Cardiac fibroblast (primary cell): ENCODE measurements at places on chromosomes 16 and 17.

DNA sequence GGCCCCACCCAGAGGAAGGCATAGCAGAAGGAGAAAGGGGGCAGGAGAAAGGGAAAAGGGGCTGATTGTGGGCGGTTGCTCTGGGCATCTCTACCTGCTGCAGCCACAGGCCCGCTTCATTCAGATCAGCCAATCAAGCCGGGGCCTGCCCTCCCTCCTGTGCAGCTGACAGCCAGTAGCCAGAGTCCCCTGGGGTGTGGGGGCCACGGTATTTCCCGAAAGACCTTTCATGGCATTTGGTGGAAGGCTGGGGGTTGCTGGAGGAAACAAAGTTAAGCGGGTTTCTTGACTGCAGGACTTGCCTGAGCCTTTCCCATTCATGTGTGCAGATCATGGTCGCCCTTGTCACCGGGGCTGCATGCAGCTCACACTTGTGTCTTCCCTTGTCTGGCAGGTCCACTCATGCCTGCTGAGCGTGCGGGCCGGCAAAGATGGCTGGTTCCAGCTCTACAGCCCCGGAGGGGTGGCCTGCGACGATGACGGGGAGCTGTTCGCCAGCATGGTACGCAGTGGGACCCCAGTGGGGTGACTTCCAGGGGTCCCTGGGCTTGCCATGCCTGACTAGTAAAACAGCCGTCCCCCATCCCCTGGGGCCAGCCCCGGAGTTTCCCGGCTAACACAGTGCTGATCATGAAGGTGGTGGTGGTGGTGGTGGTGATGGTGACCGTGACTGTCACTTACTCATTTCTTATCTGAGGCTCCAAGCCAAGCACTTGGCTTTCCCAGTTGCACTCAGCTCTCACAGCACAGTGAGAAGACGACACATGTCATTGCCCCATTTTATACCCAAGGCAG lies 82.7 kb upstream of the PLCG2 start:
- DNase-seq: no peak

- no peak for DNase-seq
These were observed 485.5 kb downstream of the WWOX start for GRCh38 chr16:78584991-78585390.

DNA sequence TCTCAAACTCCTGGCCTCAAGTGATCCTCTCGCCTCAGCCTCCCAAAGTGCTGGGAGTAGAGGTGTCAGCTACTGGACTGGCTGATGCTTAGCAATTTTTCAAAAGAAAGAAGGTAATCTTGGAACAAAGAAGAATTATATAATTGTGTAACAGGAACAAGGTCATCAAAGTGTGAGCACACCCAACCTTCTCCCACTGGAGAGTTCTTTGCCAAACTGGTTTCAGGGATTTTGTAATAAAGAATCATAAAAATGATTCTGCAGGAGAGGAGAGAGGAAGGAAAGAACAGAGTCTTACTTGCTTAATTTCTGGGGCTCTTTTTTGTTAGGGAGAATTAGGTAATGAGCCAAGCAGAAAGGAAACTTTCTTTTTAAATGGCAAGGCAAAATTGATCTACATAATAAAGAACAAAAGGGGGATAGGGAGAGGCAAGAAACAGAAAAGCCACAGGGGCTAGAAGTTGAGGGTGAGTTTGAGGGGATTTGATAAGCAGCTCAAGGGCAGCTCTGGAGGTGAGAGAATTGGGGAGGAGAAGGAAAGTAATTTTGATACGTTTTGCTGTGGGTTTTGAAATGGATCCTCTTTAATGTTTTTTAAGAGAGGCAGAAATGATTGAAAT lies 21.3 kb downstream of the CHD9NB start:
- DNase-seq: peak; percentile 15

DNA sequence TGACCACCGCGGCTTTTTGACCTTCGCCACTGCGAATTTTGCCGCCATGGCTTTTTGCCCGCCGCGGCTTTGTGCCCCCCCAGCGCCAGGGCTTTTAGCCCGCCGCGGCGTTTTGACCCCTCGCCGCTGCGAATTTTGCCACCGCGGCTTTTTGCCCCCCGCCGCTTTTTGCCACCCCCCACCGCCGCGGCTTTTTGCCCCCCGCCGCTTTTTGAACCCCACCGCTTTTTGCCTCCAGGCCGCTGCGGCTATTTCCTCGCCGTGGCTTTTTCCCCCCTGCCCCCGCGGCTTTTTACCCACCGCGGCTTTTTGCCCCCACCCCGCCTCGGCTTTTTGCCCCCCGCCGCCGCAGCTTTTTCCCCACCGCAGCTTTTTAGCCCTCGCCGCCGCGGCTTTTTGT lies 134.8 kb upstream of the TP53TG3C start:
- DNase-seq: no peak

DNA sequence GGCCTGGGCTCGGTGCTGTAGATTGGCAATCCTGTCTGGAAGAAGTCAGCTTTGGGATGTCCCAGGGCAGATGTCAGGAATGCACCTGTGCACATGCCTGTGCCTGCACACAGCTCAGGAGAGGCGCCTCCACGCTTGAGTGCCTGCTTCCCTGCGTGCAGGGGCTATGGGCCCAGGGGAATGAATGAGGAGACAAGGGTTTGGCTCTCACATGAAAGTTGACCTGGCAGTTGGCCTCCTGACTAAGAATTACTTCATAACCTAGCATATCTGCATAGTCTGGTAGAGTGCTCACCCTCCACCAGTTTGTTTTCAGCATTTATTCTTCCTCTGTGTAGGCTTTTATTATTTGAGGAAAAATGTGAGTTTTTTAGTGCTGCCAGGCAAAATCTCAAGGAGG lies 50.0 kb downstream of the PLD6 start:
- DNase-seq: peak; percentile 88

GRCh38 chr17:46108120-46108519 lies 85.1 kb downstream of the KANSL1 start:
- no peak for DNase-seq

DNA sequence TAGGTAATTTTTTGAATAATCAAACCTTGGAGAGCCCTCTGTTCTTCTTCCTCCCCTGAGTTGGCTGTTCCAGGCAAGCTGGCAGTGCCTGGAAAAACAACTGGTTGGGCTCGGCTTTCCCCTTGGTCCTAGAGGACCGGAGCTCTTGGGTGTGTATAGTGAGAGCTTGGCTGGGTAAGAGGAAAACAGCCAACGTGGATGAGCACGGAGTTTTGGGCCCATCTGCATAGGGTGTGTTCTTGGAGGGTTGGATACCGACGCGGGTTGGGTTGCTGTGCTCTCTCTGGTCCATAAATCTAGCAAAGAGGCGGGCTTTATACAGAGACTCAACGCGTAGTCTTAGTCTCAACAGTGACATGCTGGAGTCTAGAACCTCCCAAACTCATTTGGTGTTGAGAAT lies 23.2 kb downstream of the ITGB3 start:
- DNase-seq: peak; percentile 88

GRCh38 chr17:9544221-9544620 lies 31.4 kb downstream of the STX8 start:
- no peak for DNase-seq

DNA sequence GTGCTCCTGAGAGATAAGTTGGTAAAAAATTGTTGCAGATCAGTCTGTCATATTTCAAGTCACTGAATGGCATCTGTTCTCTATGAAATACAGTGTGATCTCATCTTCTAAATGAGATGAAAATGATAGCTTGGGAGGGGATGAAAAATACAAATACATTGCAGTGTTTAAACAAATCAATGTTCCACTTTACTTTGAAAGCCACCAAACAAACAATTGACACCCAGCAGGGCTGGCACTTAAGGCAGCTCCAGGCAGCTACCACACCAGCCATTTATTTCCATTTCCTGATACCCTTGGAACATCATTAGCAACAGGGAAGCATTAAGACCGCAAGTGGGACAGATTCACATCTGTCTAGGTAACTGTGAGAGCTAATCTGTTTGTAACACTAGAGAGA lies 827.6 kb upstream of the KIF2B start:
- DNase-seq: no peak

DNA sequence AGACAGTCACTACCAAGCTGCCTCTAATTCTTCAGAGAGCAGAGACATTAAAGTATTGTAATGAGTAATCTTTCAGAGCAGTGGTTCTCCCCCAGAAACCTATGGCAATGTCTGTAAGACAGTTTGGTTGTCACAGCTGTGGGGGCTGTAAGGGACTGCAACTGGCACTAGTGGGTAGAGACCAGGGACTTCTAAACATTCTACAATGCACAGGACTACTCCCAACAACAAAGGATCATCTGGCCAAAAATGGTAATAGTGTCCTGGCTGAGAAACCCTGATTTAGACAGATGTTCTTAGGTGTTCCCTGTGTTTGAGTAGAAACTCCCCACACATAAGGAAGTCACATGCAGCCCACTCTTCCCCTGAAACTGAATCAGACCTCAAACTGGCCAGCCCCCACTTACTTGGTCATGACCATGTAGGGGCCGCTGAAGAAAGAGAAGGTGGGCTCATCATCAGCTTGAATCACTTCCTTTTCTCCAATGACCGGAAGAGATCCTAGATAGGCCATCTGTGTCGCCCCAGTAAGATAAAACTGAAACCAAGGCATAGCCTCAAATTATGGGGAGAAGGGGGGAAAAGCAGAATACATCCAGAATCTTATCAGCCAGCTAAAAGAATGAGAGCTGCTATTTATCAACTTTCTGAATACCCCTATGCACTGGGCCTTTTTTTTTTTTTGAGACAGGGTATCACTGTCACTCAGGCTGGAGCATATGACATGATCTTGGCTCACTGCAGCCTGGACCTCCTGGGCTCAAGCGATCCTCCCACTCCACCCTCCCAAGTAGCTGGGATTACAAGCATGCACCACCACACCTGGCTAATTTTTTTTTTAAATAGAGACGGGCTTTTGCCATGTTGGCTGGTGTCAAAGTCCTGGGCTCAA lies 75.8 kb downstream of the TEX14 start:
- peak; percentile 6 for DNase-seq

DNA sequence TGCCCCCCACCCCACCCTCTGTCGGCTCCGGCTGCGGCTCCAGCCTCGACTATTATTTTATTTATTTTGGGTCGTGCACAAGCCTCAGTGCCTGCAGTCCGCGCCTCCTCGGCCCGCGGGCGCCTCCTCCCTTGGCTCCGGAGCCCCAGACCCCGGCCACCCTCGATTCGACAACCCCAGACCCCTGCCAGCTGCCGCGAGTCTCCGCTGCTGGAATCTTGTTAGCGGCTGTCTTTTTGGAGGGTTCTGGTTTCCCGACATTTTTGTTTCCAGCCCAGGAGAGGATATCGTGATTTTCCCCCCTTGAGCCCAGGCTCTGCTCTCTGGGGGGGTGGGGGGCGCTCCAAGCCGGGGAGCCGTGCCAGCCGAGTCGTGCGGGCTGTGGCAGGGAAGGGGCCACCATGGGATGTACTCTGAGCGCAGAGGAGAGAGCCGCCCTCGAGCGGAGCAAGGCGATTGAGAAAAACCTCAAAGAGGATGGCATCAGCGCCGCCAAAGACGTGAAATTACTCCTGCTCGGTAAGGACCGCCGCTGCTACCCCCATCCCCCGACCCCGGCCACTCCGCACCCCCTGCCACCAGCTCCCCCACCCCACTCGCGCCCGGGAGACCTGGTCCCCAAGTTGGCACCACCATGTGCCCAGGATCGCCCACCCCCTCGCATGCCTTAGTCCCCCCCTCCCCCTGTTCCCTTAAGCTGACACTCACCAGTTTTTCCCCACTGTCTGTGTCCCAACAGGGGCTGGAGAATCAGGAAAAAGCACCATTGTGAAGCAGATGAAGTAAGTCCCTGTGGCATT lies 746 bp downstream of the GNAO1 start:
- DNase-seq: no peak

- peak; percentile 79 for DNase-seq
These were observed at the start of gene ERBB2 for GRCh38 chr17:39699818-39700147. ERBB2 (plus strand) TSS chr17:39700064; CDS start chr17:39700239, 175 bp downstream.

- DNase-seq: no peak
These were observed 186.7 kb downstream of the RPTOR start for GRCh38 chr17:80731323-80731722.

- DNase-seq: no peak
These were observed 21.6 kb downstream of the C17orf58 start for GRCh38 chr17:67974598-67975066.

DNA sequence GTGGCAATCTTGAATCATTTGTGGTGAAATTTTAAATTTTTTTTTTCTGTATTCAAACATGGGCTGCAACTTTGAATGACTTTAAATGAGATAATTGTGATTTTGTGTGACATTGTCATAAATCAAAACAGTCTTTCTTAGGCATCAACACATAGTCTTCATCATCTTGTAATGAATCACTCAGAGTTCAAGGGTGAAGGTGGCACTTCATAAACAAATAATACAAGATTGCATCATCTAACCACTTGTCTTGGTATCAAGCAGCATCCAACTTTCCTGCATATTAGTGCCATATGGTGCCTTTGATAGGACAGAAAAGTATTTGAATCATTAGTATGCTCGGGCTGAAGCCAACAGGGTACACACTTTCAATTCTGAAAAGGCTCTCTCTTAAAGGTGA lies 392.4 kb upstream of the GOT2 start:
- DNase-seq: no peak

DNA sequence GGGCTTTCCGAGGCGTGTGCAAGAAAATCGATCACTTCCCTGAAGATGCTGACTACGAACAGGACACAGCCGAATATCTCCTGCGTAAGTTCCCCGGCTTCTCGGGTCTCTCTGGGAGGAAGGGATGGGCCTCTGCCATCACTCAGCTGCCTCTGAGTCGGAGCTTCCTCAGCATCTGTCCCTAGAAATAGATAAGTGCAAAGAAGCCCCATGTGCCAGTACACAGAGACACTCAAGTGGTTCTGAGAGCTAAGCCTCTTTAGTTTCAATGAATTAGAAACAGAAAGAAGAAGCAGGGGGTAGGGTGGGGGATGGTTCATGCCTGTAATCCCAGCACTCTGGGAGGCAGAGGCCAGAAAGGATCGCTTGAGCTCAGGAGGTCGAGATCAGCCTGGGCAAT lies 90.6 kb downstream of the CACNG3 start:
- no peak for DNase-seq

- no peak for DNase-seq
These were observed 78.9 kb downstream of the TRIM37 start for GRCh38 chr17:59027750-59028149.
